ENCODE measurements at places on chromosomes 4 and X.

- no peak for DNase-seq
Measured at GRCh38 chr4:82171531-82172155, 202.1 kb downstream of the HNRNPD start.

DNA sequence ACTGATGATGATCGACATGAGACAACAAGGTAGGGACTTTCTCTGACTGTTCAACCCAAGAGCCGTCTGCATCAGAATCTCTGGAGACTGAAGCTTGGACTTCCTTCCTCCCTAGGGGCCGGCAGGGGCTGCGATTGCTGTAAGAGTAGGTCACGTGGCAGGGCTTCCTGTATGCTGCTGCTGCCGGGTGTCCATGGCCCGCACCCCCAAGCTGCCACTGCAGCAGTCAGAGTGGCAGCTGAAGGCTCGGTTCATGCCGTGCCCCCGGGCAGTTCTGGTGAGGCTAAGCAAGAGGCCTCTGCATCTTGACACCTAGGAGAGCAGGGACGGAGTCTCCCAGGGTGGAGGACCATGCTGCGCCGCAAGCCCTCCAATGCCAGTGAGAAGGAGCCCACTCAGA is at the start of gene SASH3:
TSS of gene SASH3 (plus strand) at position 203 of the 400 bp plus-strand sequence. CDS start at position 352, 149 bp downstream.
- DNase-seq, result peak; percentile 59

GRCh38 chr4:158782551-158783360 is 13.9 kb downstream of the FNIP2 start:
- no peak for DNase-seq

DNA sequence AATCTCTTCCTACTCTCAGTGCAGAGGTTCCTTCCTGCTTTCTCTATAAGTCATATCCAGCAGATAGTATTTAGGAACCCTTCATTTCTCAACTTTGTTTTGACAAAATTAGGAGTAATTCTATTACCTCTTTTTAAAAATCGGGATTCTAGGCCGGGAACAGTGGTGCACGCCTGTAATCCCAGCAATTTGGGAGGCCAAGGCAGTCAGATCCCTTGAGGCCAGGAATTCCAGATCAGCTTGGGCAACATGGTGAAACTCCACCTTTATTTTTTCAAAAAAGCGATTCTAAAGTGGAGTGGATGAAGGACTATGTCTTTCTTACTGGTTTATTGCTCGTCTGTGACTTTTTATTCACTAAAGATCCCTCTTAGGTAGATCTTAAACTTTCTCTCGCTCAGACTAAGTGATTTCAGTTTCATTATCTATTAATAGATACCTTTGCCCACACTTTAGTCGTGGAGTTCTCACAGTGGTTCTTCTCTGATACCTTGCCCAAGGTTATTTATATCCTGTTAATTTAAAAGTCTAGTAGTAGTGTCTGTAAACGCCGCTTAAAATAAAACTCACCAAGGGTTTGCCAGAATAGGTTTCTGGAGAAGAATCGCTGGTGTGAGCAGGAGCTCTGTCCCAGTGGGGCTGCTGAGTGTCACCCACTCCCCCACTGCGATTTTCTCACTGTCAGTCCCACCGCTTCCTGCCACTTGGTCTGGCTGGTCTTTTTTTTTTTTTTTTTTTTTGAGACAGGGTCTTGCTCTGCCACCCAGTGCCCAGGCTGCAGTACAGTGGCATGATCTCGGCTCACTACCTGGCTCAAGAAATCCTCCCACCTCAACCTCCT is 27.0 kb upstream of the TMEM131L start:
- DNase-seq, result peak; percentile 47

DNA sequence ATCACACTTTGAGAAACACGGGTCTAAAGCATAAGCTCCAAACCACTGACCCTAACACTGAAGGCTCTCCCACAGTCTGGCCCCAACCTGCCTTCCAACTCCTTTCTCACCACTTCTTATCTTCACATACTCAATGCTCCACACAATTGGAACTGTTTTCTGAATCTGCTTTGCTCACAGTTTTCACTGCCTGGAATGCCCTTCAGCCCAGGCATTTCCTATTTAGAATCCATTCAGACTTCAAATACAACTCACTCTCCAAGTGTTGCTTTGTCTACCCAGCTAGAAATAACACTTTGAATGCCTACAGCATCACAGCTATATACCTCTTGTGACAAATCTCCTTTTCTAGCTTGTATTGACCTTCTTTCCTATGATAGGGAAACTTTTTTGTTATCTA is 10.2 kb downstream of the OTUD4 start:
- no peak for DNase-seq

- peak; percentile 18 for DNase-seq
Measured at GRCh38 chrX:7147413-7147977, at the start of gene STS. STS (plus strand) TSS chrX:7147712; CDS start chrX:7253200, 105,488 bp downstream.
